ENCODE measurements at places on chromosomes 6 and 20.

GRCh38 chr6:155186052-155186658 is 77.7 kb upstream of the CLDN20 start:
- peak; percentile 74 for DNase-seq

DNA sequence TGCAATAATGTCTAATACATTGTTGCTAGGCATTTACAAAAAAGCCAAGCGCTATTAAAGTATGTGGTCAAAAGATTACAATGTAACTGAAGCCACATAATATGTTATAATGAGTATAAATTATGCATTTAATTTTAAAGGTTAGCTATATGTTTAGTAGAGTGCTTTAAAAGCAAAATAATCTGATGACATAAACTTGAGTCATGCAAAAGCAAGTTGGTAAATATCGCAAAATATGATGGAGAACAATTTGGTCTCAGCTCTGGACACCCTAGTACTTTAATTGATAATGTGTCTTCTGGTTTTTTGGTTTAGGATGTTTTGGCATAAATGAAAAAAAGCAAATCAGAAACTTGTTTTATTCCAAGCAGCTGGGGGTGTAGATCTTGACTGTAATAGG is 188.6 kb upstream of the RREB1 start:
- no peak for DNase-seq

DNA sequence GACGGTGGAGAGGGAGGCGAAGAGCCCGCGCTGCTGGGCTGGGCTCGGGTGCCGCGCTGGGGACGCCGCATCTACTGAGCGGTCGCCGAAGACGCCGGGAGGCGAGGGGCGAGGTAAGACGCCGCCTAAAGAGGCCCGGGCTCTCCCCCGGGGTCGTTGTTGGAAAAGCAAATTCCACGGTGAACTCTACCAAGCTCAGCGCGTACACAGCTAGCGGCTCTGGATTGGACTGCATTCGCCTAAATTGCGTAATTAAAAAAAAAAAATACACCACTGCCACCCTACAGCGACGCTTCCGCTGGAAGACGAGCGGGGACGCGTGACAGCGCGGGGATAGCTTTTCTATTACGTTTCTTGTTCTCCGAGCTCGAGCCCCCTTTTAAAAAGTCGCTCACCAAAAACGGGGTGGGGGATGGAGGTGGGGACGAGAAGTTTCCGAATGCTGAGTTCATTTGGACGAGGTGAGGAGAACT is 92.0 kb upstream of the PRDM1 start:
- DNase-seq, result peak; percentile 89

DNA sequence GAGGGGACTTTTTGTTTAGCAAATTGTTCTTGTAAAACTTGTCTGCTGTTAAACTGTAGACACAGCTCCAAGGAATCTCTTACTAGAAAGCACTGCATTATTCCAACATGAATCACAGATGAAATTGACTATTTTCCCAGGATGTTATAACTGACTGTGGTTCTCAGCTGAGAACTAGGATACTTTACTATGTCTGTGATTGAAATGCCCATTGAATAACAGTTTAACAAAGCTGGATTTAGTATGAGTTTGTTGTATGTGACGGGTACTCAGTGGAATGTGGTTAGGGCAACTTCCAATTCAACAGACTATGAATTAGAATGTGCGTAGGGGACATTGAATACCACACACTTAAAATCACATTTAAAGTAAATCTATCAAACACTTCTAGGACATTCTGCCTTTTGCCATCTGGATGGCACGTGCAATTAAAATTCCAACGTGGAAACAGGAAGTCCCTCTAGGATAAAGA is 193.4 kb upstream of the PREP start:
- no peak for DNase-seq

DNA sequence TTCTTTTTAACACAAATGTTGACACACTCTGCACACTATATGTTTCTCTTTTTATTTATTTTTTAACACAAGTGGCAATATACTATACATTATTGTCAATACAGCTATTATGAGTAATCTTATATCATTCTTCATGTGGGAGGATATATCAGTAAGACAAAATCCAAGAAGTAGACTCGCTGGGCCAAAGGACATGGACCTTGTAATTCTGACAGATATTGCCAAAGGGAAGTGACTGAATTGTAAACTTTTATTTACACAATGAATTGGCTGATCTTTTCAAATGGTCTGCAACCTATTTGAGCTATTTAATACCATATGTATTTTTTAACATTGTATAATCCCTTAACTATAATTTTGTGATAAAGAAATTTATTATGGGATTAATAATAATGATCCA is 56.0 kb downstream of the CCDC170 start:
- DNase-seq, result no peak
